Activated gamma-delta T cell treated with Interleukin-2 at 50 U/mL for 16 hours (primary cell): ENCODE measurements at places on chromosomes 11 and 22.
A peak's percentile ranks its signal among the peaks of the same experiment; 100 is the strongest.

DNA sequence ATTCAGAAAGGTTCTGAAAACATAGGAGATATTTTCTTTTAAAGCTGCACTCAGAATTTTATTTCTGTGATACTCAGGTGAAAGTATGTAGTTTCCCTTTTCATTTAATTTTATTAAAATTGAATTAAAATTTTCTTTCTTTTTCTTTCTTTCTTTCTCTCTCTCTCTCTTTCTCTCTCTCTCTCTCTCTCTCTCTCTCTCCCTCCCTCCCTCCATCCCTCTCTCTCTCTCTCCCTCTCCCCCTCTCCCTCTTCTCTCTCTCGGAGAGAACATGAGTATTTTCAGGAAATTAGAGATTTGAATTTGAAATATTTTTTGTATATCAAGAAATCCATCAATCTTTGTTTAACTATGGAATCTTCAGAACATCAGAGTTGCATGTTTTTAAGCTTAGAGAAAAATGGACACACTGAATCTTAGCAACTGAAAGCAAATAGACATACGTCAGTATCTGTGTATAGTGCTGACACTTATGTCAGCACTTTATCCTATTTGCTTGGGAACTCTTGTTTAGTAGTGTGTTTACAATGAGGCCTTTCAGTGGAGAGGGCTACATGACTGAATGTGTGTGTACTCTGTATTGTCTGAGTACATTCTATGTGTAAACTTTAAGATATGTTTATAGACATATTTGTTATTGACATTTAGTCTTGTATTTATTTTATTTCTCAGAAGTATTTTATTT, 44.5 kb downstream of the PDE3B start:
- DNase-seq = no peak

DNA sequence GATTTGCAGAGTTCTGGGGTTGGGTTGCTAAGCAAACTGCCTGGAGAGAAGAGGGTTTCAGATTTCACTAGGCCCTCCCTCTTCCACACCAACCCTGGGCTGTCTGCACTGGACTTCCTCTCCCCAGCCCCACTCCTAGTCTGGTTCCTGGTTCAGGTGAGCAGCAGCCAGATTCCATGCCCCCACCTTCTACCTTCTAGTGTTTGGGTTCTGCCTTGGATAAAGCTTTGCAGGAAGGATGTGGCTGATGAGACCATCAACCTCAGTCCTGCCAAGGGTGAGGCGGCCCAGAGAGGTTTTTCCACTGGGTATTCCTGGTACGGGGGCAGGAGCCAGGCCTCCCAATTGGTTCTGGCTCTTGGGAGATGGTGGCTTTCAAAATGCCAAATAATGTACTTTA, 68.3 kb downstream of the BCR start:
- DNase-seq = no peak

DNA sequence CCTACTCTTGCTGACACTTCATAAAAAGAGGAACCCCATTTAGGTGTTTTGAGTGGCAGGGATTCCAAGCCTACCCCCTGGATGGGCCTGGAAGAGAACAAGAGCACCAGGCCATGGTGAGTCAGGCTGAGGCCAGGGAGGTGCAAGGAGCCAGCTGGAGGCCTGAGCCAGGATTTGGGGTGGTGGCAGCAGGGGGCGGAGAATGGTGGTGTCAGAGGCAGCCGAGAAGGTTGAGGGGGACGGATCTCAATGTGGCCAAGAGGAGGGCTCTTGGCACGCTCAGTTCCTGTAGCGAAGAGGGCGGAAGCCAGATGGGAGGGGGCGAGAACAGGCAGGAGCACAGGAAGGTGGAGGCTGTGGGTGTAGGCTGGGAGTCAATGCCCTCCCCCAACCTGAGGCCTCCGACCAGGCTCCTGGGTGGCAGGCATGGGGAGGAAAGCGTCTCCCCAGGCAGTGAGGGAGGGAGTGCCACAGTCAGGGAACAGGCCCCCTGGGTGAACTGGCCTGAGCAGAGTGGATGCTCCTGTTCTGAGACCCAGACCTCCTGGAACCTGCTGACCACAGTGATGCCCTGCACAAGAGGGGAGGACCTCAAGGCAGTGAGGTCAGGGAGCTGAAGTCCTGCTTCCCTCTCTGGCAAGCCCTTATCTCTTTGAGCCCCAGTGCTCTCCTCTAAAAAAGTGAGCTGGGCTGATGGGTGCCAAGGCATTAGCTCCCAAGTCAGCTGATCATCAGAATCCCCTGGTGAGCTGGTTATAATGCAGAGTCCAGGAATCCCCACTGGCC, 13.9 kb downstream of the RTN4RL2 start:
- peak; percentile 56 for DNase-seq

GRCh38 chr11:14290422-14290821, 68.6 kb downstream of the RRAS2 start:
- DNase-seq = no peak

DNA sequence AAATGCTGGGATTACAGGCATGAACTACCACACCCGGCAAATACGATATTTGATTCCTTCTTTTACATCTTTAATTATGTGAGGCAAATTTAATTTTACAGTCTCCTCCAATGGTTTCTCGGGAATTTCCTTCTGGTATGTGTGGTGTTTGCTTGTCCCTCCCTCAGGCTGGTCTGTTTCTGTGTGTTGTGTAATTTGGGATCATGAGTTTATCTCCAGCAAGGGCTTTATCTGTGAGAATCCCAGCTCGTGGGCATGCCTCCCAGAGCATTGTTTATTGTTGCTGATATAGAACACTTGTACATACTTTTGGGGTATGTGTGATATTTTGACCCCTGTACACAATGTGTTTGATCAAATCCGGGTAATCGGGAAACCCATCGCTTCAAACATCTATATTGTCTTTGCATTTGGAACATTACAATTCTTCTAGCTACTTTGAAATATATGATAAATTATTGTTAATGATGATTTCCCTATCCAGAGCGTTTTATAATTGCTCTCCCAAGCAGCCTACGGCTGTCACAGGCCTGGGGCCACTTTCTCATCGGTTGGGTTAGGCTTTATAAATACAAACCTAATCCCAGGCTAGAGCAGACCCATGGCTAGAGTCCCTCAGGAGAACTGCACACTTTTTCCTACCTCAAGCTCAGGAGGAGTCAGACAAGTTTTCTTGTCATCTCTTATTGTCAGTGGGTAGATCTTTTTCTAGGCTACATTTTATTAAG, 15.0 kb upstream of the PRR5 start:
- DNase-seq = no peak

- DNase-seq = no peak
Measured at GRCh38 chr11:71999362-71999761, 653 bp downstream of the IL18BP start.

- no peak for DNase-seq
Measured at GRCh38 chr11:105582497-105582896, 27.4 kb upstream of the GRIA4 start.

GRCh38 chr22:39073981-39074380, 3.1 kb upstream of the APOBEC3G start:
- no peak for DNase-seq

DNA sequence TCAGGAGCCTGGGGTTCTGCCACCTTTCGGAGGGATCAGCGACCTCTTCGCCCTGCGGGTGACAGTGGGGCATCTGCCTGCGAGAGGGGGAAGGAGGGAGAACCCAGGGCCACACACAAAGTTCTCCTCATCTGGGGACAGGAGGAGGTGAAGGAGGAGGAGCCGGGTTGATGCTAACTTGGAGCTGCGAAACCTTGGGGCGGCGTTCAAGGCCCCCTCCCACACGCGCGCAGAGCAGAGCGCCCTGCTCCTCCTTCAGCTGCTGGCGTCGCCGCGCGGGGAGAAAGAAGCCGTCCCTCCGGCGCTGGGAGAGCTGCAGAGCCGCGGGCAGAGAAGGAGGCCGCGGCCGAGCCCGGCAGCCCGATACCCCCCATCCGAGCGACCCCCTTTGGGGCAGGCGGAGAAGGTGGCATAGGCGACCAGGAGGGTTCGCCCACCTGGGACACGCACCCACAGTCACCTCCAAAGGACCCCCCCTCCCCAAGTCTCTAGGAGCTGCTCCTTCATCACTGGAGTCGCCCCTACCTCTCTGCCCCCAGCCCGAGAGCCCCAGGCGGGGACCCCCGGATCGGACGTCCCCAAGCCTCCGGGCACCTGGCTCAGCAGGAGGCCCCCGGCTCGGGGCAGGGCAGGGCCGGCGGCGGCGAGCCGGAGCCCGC, at the start of gene RASD2:
RASD2 (plus strand) TSS at position 237 of the 659 bp plus-strand sequence. CDS start 5,979 bp downstream, outside the sequence.
- peak; percentile 19 for DNase-seq

- DNase-seq = no peak
Measured at GRCh38 chr11:80388536-80388935, 947.7 kb upstream of the TENM4 start.

DNA sequence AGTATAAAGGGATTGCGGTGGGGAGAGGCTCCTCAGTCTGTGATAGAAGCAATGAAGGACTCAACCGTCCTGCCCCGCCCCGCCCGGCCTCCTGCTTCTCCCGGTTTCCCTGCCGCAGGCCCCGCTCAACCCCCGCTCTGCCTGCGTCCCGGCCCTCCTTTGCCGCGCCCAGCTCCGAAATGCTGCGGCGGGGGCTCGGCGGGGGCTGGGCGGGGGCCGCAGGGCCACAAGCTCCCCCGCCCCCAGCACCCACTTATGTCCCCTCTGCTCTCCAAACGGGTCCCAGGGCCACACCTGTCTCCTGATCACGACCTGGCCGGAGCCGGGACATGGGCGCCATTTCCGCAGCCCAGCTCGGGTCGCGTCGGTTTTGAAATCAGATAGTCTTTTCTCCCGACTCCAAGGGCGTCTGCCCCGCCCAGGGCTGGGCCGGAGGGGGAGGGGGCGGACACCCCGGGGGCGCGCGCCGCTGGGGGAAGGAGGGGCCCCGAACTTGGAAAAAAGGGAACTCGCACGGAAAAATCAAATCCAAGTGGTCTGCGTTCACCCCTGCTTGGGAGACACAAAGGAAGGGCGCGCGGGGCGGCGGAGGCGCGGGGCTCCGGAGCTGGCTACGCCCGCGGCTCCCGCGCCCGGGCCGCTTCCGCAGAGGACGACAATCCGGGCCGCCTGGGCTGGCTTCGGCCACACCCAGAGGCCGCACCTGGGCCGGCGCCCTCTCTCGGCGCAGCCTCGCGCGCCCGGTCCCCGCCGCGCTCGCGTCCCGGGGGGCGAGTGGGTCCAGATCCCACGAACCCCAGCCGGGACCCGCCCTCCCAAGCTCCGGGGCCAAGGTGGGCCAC, 70.6 kb upstream of the EP300 start:
- peak; percentile 34 for DNase-seq

GRCh38 chr11:76850130-76850529, 10.6 kb upstream of the ACER3 start:
- no peak for DNase-seq

- no peak for DNase-seq
Measured at GRCh38 chr11:16805938-16806337, 67.5 kb downstream of the C11orf58 start.

GRCh38 chr11:12724301-12725054, 50.3 kb downstream of the TEAD1 start:
- DNase-seq = no peak

GRCh38 chr11:59172345-59173079, 580 bp downstream of the DTX4 start:
- DNase-seq = no peak

DNA sequence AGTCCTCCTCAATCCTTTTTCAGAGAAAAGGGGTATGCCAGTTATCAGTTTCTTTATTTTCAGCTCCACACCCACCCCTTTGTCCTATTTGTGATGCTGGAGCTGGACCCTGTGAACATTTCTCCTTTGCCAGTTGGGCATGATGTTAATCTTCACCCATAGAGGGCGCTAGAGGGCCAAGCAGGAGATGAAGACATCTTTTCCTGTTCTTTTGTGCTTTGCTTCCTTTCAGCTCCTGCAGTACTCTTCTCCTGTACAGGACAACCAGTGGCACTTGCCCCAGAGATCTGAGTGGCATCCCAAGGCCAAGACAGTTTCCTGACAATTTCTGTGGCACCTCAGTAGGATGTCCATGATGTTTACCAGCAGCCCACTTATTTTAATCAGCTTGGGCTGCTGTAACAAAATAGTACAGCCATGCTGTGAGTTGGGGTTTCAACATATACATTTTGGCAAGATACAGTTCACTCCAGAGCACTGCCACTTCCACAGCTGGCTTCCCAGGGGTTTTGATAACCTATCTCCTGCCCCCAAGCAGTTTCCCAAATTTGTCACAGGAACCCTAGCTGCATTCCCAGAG, 4.6 kb downstream of the SAA2 start:
- peak; percentile 59 for DNase-seq

DNA sequence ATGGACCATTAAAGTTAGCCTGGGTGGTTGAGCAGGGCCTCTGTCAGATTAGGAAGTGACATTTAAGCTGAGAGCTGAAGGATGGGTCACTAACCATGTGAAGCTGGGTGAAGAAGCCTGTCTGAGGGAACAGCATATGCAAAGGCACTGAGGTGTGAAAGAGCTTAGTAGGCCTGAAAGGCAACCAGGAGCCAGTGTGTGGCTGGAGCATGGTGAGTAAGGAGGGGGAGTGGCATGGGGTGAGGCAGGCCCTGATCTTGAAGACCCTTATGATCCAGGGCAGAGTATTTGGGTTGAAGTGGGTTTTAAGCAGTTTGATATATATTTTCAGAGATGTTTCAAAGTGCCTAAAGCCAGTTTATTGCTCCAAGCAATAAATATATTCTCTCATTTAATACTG, 48.8 kb downstream of the PARVA start:
- DNase-seq = no peak

- no peak for DNase-seq
Measured at GRCh38 chr22:38165922-38166593, 15.6 kb downstream of the PLA2G6 start.

- DNase-seq = no peak
Measured at GRCh38 chr11:92386577-92386976, 162.0 kb downstream of the FAT3 start.

DNA sequence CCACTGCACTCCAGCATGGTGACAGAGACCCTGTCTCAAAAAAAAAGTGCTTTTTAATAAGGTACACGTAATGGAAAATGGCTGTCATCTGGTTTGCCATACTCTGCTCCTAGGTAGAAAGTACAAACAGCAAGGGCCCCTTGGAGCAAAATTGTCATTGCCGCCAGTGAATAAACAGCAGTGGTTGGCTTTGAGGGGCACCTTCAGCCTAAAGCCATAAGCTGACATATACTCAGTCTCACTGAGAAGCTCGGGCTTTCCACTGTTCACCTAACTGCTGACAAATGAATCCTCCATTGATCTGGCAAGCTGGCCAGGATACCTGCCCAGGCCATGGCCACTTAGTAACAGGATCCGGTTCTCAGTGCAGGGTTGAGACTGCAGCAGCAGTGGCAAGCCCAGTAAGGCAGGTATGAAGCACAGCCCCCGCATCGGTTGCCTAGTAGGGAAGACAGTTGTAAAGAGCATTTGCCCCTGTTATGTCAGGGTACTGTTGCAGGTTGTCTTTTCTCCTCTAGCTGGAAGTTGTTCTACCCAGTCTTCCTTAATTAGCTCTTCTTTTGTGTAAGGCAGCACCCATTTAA, 38.8 kb downstream of the MARK2 start:
- no peak for DNase-seq
